ENCODE measurements at places on chromosomes 4 and X. TPM values are rescaled to one million over a fixed set of nuclear protein-coding genes. Genes with fewer than 3 reads are reported as not detected.

MAGEB18 gene
- total RNA-seq = not detected

LUZP4 gene
- not detected for total RNA-seq

SPIN2A gene
- 0.63 TPM for total RNA-seq

DNA sequence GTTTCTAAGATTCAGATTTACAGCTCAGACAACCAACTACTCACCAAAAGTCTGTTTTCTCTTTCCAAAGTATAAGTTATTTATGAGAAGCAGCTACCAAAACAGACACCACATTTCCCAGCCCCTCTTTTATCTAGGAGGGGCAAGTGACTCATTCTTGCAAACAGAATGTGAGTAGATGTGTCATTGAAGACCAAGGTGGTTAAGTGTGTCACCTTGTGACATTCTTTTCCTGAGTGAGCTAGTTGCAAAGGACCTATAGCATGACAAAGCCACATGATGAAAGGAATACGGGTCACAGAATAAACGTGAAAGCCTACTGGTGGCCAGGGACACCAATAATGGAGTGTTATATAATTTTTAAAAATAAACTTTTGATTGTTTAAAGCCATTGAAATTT lies 50.0 kb downstream of the SLC7A11 start:
- DNase-seq = no peak
- no peaks in the 10 kb centered on the region for H3K36me3 ChIP-seq
- no peak overlapping the region for H3K4me3 ChIP-seq
- H3K27me3 ChIP-seq = peaks cover 7% of the 10 kb centered on the region
- no peaks in the 10 kb centered on the region for H3K4me1 ChIP-seq
- no peak overlapping the region for H3K27ac ChIP-seq

DNA sequence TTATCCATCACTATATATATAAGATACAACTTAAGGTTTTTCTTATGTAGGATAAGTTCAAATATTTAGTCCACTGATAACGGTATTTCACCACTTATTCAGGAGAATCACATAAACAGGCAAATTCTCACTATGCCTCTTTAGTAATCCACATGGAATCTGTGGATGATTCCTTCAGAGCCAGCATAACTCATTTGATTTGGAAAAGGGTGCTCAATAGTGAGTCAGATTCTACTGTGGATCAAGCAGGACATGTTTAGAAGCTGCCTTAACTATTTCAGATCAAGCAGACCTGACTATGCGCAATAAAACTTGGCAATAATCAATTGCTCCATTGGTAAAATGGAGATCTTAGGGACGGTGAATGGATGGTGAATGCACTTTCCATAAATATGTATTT lies 184.1 kb downstream of the CBR4 start:
- no peak overlapping the region for H3K27ac ChIP-seq
- H3K4me1 ChIP-seq = no peaks in the 10 kb centered on the region
- H3K27me3 ChIP-seq = peaks cover 19% of the 10 kb centered on the region
- H3K4me3 ChIP-seq = no peak overlapping the region
- no peaks in the 10 kb centered on the region for H3K36me3 ChIP-seq
- DNase-seq = no peak

- H3K4me1 ChIP-seq = no peaks in the 10 kb centered on the region
- no peak overlapping the region for H3K27ac ChIP-seq
- H3K36me3 ChIP-seq = no peaks in the 10 kb centered on the region
- no peak overlapping the region for H3K4me3 ChIP-seq
- no peak for DNase-seq
These were observed 161.7 kb upstream of the RPL34 start for GRCh38 chr4:108458681-108459080.

DNA sequence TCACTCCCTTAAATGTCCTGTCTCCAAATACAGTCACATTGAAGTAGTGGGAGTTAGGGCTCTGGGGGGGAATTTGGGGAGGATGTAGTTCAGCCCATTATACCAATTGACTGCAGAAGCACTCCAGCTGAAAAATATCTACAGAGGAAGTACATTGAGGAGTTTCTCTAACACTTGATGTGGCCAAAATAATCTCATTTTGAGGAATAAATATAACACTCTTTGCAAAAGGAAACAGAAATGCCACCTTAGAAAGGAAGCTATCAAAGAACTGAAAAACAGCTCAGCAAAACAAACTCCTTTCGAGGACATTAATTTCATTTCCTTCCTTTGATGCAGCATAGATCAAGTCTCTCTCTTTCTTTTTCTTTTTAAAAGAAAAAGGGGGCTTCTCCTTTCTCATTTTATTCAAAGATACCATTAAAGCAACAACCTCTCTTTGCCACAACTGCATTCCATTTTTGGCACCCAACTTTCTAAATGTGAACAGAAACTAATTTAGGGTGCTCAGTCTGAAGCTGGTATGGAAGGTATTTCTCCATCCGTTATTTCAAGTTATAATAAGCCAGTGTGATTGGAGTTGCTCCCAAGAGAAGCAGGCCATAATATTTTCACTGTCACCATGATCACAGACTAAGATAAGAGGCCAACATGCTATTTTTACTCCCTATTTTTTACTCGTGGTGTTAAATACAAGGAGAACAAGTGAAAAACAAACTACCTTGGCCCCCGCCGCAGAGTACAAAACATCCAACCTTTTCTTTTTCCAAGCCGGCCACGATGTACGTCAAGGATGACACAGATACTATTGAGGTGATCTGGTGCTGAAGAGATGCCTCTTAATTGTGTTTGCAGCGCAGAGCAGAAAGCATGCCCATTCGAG lies 230.4 kb upstream of the GATB start:
- peaks cover 42% of the 10 kb centered on the region for H3K4me1 ChIP-seq
- H3K36me3 ChIP-seq = peaks cover 2% of the 10 kb centered on the region
- H3K27me3 ChIP-seq = no peaks in the 10 kb centered on the region
- H3K4me3 ChIP-seq = peak overlapping the region; percentile 48
- DNase-seq = no peak
- peak overlapping the region; percentile 84 for H3K27ac ChIP-seq

- H3K4me3 ChIP-seq = no peak overlapping the region
- DNase-seq = no peak
- no peaks in the 10 kb centered on the region for H3K27me3 ChIP-seq
- no peaks in the 10 kb centered on the region for H3K36me3 ChIP-seq
These were observed 95.8 kb downstream of the MGST2 start for GRCh38 chr4:139761461-139761860.

GRCh38 chr4:54683616-54684346 lies 26.0 kb downstream of the KIT start:
- no peaks in the 10 kb centered on the region for H3K27me3 ChIP-seq
- peaks cover 46% of the 10 kb centered on the region for H3K4me1 ChIP-seq
- no peaks in the 10 kb centered on the region for H3K36me3 ChIP-seq
- peak overlapping the region; percentile 62 for H3K4me3 ChIP-seq
- peak; percentile 74 for DNase-seq

GRCh38 chr4:73523126-73523525 lies 41.6 kb downstream of the AFM start:
- no peak for DNase-seq
- H3K36me3 ChIP-seq = no peaks in the 10 kb centered on the region
- no peak overlapping the region for H3K4me3 ChIP-seq
- no peaks in the 10 kb centered on the region for H3K27me3 ChIP-seq
- no peaks in the 10 kb centered on the region for H3K4me1 ChIP-seq

DNA sequence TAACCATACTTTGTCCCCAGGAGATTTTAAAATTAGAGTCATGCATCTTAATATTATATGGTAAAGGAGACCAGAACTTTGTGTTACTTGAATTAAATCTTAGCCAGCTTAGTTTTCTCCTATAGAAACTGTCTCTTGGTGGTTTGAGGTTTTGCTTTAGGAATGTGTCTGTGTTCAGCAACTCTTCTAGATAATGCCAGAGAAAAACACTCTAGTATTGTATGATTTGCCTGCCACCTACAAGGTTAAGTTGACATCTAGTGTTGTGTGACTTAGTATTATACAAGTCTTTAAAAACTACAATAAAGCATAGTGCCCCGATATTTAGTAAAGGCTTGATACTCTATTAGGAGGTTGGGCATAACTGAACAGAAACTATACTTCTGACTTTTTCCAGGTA lies 2.1 kb downstream of the UGT8 start:
- no peaks in the 10 kb centered on the region for H3K36me3 ChIP-seq
- no peak for DNase-seq
- peaks cover 7% of the 10 kb centered on the region for H3K4me1 ChIP-seq
- peaks cover 31% of the 10 kb centered on the region for H3K27me3 ChIP-seq

DNA sequence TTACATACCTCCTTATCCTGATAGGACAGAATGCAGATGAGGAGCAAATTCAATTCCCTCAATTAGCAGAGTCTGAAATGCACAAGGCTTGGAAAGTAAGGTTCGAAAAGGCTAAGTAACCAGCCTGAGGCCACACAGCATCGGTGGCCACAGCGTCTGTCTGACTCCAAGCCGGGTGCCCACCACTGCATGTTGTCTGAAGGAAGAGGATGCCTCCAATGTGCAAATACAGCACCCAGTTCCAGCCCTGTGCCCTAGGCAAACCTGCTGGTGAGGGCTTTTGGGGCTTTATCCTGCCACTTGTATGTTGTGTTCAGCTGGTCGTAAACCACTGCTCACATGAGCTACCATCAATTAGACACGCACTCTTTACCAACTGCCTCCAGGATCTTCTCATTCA lies 48.6 kb upstream of the PPP2R2C start:
- H3K36me3 ChIP-seq = no peaks in the 10 kb centered on the region
- DNase-seq = no peak
- no peak overlapping the region for H3K4me3 ChIP-seq
- H3K27ac ChIP-seq = no peak overlapping the region
- no peaks in the 10 kb centered on the region for H3K27me3 ChIP-seq

DNA sequence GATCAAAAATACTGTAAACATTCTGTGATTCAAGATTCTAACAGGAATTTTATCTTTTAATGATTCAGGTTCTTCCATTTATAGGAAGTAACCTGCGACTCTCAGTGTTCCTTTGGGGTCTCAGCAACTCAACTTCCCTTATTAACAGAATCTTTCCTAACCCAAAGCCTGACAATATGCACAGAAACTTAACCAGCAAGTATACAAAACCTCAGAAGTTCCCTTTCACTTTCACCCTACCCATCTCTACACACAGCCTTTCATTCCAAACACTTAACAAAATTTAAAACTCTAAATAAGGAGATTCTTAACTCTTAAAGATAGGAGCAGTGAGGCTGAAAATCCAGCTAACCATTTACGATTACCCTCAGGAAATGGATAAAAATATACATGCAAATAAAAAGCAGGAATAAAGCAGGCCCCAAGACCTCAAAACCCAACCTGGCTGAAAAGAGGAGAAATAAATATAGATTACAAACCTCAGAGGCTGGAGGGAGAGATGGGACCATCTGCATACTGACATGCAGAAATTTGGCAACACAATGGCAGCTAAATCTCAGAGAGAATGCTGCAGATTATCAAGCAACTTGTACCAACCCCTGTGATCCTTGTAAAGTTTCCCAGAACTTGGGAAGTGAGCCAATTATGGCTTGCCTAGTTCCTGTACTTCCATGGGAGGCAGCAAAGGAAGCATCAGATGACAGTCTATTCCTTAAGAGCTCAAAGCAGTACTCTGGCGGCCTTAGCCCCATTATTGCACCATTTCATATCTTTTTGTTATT lies 101.0 kb downstream of the ATP11C start:
- no peaks in the 10 kb centered on the region for H3K27me3 ChIP-seq
- H3K4me1 ChIP-seq = peaks cover 27% of the 10 kb centered on the region
- no peak for DNase-seq
- peak overlapping the region; percentile 32 for H3K4me3 ChIP-seq
- no peaks in the 10 kb centered on the region for H3K36me3 ChIP-seq
- peak overlapping the region; percentile 56 for H3K27ac ChIP-seq

GRCh38 chr4:176970853-176971252 lies 178.1 kb upstream of the VEGFC start:
- no peaks in the 10 kb centered on the region for H3K27me3 ChIP-seq
- H3K4me1 ChIP-seq = no peaks in the 10 kb centered on the region
- no peak for DNase-seq
- H3K36me3 ChIP-seq = no peaks in the 10 kb centered on the region
- no peak overlapping the region for H3K4me3 ChIP-seq
- no peak overlapping the region for H3K27ac ChIP-seq

DNA sequence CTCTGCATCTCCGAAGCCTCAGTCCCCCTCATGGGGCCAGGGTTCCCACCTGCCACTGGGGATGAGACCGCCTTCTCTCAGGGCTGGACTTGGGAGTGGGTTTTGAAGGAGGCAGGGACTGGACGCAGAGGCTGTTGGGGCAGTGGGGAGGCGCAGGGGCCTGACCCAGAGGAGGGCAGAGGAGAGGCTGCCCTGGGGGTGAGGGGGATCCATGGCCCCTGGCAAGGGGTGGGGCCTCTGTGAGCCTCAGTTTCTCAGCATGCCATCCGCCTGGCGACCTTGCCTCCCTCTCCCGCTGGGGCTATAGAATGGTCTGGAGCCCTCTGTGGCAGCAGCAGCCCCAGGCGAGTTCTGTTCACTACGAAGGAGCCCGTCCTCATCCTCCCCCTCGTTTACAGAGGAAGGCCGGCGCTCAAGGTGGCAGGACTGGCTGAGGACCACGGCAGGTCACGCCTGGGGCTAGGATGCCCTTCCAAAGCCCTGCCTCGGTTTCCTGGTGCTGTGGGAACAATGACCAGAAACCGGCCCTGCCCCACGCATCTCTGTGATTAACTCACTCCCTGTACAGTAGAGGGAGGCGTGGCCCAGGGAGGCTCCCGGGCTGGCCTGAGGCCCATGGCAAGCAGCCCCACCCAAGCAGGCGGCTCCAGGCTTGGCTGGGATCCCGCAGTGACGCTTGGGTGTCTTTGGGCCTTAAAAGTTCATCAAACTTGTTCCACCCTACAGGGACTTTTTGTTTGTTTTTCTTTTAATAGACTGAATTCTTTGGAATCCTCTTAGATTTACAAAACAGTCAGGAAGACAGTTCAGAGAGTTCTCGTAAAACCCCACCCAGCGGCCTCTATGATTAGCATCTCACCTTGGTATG lies 16.0 kb upstream of the SH3TC1 start:
- H3K27me3 ChIP-seq = no peaks in the 10 kb centered on the region
- no peaks in the 10 kb centered on the region for H3K36me3 ChIP-seq
- DNase-seq = no peak
- H3K4me3 ChIP-seq = no peak overlapping the region
- no peaks in the 10 kb centered on the region for H3K4me1 ChIP-seq
- no peak overlapping the region for H3K27ac ChIP-seq

DNA sequence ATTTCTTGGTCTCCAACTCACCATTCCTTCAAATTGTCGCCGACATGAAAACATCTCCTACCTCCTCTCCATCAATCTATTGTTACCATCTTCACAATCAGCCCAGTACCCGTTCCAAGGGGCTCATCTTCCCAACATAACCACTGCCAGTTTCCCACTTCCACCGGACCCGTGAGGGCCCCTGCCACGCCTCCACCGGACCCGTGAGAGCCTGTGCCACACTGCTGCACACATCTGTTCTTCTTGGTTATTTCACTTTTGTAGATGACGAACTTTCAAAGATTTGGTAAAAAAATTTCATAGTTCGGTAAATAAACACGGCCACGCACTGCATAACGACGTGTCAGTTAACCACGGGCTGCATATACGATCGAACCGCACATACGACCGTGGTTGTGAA lies 65.0 kb downstream of the FAT1 start:
- DNase-seq = no peak
- H3K36me3 ChIP-seq = no peaks in the 10 kb centered on the region
- H3K4me1 ChIP-seq = no peaks in the 10 kb centered on the region

DNA sequence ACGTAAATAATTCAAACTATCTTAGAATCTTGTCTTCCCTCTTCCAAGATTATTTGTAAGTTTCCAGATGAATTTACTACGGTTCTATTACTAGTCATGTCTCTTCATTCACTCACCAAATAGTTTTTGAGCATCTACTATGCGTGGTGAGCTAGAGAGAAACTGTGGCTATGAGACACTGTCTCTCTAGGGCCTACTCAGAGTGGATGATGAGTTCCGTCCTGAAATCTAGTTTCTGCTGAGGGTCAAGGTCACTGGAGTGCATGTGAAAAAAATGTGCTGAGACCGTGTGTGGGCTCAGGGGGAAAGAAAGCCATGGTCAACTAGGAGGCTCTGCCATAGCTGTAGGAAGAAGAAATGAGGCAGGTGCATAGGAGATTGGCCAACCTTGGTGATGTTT lies 320.2 kb upstream of the GATB start:
- H3K27me3 ChIP-seq = no peaks in the 10 kb centered on the region
- no peak for DNase-seq
- H3K4me1 ChIP-seq = peaks cover 34% of the 10 kb centered on the region
- peak overlapping the region; percentile 50 for H3K27ac ChIP-seq

Measured in activated CD8-positive, alpha-beta T cell treated with anti-CD3 and anti-CD28 coated beads, Interleukin-2, amount 10 ng/mL, durations not matched to agents 7 days and 5 days (primary cell).